ENCODE measurements at places on chromosomes 3 and 15. TPM values are rescaled to one million over a fixed set of nuclear protein-coding genes. Genes with fewer than 3 reads are reported as not detected.

GRCh38 chr3:186181901-186182300, 73.0 kb upstream of the ETV5 start:
- H3K4me3 ChIP-seq = no peak overlapping the region
- DNase-seq = no peak
- no peaks in the 10 kb centered on the region for H3K27me3 ChIP-seq
- H3K27ac ChIP-seq = no peak overlapping the region
- H3K36me3 ChIP-seq = no peaks in the 10 kb centered on the region
- H3K4me1 ChIP-seq = peaks cover 11% of the 10 kb centered on the region

DNA sequence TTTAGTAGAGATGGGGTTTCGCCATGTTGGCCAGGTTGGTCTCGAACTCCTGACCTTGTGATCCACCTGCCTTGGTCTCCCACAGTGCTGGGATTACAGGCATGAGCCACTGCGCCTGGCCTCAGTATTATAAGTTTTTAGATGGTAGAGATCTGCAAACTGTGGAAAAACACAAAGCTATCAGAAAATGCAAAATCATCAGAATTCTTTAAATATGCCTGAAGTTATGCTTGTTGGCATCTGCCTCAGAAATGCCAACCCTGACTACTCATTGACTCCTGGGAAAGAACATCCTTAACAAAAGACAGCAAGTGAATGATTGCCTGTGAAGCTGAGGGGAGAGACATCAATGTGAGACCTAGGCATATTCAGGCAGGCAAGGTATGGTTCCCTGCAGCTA, 94.3 kb upstream of the MB21D2 start:
- H3K27ac ChIP-seq = no peak overlapping the region
- no peak for DNase-seq
- H3K4me3 ChIP-seq = no peak overlapping the region
- no peaks in the 10 kb centered on the region for H3K36me3 ChIP-seq
- H3K27me3 ChIP-seq = no peaks in the 10 kb centered on the region
- H3K4me1 ChIP-seq = no peaks in the 10 kb centered on the region

- H3K36me3 ChIP-seq = no peaks in the 10 kb centered on the region
- H3K4me3 ChIP-seq = no peak overlapping the region
- H3K27ac ChIP-seq = no peak overlapping the region
Observed at GRCh38 chr3:154584041-154584440, 154.1 kb upstream of the GPR149 start.

The ATP13A5 gene
- not detected for total RNA-seq

GRCh38 chr3:7817239-7817638, 684.4 kb upstream of the LMCD1 start:
- H3K4me1 ChIP-seq = no peaks in the 10 kb centered on the region
- H3K4me3 ChIP-seq = no peak overlapping the region
- no peak for DNase-seq
- no peaks in the 10 kb centered on the region for H3K36me3 ChIP-seq
- H3K27me3 ChIP-seq = no peaks in the 10 kb centered on the region

GRCh38 chr15:88255484-88256278, 858 bp downstream of the NTRK3 start:
- no peaks in the 10 kb centered on the region for H3K36me3 ChIP-seq
- H3K27me3 ChIP-seq = no peaks in the 10 kb centered on the region
- no peaks in the 10 kb centered on the region for H3K4me1 ChIP-seq
- no peak overlapping the region for H3K4me3 ChIP-seq
- no peak overlapping the region for H3K27ac ChIP-seq
- DNase-seq = no peak

The TRPM1 gene
- not detected for total RNA-seq

- no peaks in the 10 kb centered on the region for H3K27me3 ChIP-seq
- no peak for DNase-seq
- H3K36me3 ChIP-seq = no peaks in the 10 kb centered on the region
- H3K4me3 ChIP-seq = no peak overlapping the region
- H3K4me1 ChIP-seq = no peaks in the 10 kb centered on the region
- H3K27ac ChIP-seq = no peak overlapping the region
Observed at GRCh38 chr3:97713634-97714033, 50.9 kb upstream of the ARL6 start.

DNA sequence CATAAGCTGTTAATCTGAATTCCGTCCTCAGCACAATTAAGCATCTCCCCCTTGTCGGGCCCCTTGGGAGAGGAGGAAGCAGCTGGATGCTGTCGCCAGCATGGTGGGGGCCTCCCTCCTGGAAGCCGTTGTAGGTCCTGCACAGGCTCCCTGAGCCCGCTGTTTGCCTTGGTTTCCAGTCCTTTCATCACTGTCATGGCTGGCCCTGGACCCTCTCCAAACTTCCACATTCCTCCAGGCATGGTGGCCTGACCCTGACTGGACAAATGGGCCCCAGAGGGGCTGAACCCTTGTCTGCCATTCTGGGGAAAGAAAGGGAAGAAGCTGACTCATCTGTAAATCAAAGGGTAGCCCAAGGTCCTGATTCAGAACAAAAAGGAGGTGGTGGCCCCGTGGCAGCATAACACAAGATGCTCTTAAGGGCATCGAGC, 300.5 kb upstream of the LRRFIP2 start:
- H3K4me1 ChIP-seq = no peaks in the 10 kb centered on the region
- H3K27ac ChIP-seq = no peak overlapping the region
- no peaks in the 10 kb centered on the region for H3K27me3 ChIP-seq
- DNase-seq = no peak
- no peak overlapping the region for H3K4me3 ChIP-seq
- no peaks in the 10 kb centered on the region for H3K36me3 ChIP-seq

The CIB2 gene
- total RNA-seq = 1.8 TPM

The TTC21A gene
- total RNA-seq = 5.8 TPM

The PEX11A gene
- total RNA-seq = 4.6 TPM

The C3orf22 gene
- total RNA-seq = not detected

- H3K27me3 ChIP-seq = no peaks in the 10 kb centered on the region
- DNase-seq = no peak
- H3K36me3 ChIP-seq = no peaks in the 10 kb centered on the region
- H3K4me3 ChIP-seq = no peak overlapping the region
Observed at GRCh38 chr3:127753898-127754410, 68.4 kb downstream of the MGLL start.
